Stimulated activated CD4-positive, alpha-beta T cell treated with anti-CD3 and anti-CD28 coated beads, Interleukin-1b, Interleukin-23, amount 100 ng/mL, for 1 hour (primary cell): ENCODE measurements at places on chromosomes 6 and 20.

- no peak for DNase-seq
Observed at GRCh38 chr20:63402181-63402859, 41.2 kb upstream of the CHRNA4 start.

- DNase-seq = no peak
Observed at GRCh38 chr6:93104195-93104817, 315.1 kb downstream of the EPHA7 start.

- no peak for DNase-seq
Observed at GRCh38 chr20:1944345-1945091, 49.3 kb downstream of the SIRPA start.

GRCh38 chr20:420166-420620 lies 12.1 kb downstream of the RBCK1 start:
- DNase-seq = no peak

DNA sequence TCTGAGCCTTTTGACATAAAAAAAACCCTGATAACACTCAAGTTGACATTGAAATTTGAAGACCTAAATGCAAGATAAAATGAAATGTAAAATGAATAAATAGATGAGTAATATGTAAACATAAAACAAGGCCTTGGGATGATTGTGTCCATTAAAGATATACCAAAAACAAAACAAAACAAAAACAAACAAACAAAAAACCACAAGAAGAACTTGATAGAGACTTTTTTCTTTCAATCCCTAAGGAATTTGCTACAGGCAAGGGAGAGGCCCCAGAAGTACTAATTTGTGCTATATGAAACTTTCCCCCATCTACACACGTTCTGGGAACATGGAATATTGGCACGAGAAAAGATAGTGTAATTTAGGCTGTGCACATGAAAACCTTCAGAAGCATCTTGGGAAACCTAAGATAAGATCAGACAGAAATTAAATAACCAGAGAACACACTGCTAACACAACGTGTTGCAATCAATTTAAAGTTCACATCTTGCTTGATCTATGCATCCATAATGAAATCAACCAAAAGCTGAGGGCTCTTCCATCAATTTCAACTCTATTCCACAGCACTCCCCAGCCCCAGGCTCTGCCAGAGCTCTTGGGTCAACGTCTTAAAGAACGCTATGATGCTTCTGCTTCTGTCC lies 201.1 kb upstream of the RREB1 start:
- DNase-seq = no peak

- no peak for DNase-seq
Observed at GRCh38 chr6:79064635-79065034, 13.4 kb downstream of the PHIP start.

- no peak for DNase-seq
Observed at GRCh38 chr6:73341335-73341734, 12.7 kb downstream of the DPPA5 start.

DNA sequence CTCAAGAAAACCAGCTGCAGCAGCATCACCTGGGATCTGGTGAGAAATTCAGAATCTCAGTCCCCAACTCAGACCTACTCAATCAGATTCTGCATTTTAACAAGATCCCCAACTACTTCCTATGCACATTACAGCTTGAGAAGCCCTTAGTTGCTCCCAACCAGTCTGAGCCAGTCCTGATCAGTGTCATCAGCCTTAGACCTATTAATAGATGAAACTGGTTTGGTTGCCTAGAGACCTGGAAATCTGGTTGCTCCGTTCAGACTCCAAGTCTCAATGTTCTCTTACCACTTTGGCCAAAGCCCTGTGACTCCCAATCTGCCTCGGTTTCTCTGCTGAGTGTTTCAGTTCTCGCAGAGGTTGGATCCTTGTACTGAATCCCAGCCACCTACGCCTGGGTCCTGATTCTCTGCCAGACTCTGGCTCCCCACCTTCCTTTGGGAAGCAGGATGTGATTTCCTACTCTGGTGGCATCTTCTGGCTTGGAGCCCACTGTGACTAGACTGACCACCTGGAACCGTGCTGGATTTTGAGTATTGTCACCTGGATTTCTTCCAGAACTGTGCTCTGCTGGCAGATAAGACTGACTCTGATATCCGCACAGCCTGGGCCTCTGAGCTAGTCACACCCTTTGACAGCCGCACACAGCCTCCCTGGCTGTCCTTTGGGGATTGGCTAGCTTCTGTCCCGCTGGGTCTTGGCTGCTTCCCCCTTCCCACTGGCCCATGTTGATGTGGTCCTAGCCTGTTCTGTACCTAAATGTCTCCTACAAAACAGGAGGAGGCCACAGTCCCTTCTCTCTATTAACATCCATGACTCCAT lies 20.3 kb upstream of the ATXN1 start:
- DNase-seq = no peak

GRCh38 chr6:104784884-104785283 lies 74.8 kb downstream of the HACE1 start:
- no peak for DNase-seq

DNA sequence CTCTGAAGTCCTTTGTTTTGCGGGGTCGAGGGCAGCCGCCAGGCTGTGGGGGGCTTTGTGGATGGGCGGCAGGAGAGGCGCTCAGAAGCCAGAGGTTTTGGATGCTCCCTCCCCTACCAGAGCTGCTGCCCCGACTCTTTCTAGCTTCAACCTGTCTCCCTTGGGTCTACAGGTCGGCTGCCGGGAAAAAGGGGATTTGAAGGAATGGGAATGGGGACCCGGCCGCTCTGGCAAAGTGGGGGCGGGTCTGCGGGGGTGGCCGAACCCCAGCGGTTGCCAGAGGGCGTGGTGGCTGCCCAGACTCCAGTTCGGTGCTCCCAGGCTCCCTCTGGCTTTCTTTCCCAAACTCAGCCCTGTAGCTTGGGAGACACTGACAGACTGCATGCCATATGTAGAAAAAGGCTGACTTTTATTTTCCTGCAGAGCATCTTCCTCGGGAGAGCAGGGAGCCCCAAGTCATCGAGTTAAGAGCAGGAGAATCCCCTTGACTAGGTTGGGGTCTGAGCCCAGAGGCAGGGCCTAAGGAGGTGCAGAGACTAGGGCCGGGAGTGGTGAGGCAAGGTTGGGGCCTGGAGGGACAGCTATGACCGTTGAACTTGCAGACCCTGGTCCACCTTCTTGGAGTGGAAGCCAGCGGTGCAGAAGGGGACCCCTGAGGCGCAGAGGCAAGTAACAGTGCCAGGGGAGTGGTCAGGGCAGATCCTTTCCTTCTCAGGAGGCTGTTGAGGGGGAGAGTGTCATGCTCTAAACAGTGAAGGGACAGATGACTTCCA lies 1.4 kb upstream of the PPP1R18 start:
- DNase-seq = no peak

DNA sequence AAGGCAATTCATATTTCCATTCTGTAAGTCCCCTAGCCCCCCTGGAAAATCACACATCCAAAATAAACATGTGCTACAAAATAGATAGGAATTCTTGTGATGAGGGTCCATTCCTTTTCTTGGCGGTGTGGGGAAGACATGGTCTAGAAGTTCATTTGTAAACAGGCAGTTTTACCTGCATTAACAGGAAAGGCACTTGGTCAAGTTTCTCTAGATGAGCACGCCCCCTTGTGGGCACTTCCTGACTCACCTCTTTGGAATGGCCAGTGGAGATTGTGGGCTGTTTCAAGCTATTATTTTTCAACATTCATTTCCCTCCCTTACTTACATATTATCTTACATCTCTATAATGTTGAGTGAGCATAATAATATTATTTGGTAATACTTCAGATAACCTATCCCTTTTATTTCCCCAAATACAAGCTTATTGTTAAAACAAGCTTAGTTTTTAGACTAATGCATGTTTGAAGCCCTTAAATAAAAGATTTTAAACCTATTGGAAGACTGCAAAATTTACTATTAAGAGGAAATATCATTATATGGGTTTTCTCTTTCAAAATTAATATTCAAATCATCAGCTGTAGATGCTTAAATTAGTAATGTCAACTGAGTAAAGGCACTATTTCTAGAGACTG lies 92.1 kb downstream of the TASP1 start:
- peak; percentile 14 for DNase-seq

GRCh38 chr6:84002226-84002625 lies 31.3 kb upstream of the MRAP2 start:
- no peak for DNase-seq

DNA sequence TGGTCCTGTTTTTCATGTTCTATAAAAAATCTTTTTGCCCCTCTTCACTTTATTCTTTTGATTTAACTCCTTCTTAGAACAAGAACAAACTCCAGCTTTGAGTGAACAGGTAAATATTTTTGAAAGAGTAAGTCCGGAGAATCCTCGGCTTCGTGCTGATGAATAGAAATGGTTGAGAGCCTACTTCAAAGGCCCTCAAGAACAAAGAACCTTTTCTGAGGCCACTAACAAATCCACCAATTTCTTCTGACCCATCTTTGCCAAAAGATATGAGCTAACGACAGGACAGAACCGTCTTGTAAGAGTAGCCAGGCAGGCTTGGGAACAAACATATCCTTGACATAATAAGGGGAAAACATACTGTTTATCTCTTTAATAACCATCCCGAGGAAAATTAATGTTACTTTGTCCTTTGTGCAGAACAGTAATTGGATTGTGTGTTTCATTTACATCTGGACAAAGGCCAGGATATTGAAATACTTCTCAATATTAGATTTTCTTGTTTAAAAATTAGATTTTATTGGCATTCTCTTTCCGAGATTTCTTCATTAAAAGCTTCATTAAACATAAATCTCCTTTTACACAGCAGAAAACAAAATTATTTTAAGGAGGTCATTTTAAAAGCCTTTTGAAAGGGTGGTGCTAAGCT lies 52.9 kb downstream of the NOX3 start:
- DNase-seq = no peak

DNA sequence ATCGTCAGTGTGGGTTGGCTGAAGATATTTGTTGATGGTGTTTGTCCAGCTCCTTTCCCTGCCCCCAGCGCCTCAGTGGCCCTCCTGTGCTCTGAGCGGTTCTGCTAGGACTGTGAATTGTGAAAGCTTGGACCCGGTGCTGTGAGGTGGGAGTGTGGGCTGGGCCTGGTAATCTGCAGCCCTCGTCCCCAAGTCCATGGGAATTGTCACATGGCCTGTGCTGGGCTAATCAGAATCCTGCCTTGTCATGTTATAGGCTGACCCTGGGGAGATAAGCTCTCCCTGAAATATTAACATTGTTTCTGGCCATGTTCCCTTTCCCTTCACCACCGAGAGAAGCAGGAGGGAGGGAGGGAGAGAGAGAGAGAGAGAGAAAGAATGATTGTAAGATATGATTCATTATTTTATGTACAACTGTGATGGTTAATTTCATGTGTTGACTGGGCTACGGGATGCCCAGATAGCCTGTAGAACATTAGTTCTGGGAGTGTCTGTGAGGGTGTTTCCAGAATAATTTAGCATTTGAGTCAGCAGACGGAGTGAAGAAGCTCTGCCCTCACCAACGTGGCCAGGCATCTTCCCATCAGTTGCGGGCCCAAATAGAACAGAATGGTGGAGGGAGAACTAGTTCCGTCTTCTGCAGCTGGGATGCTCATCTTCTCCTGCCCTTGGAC lies 62.4 kb downstream of the TFAP2C start:
- no peak for DNase-seq

GRCh38 chr6:97917369-97917768 lies 634.4 kb upstream of the MMS22L start:
- DNase-seq = no peak

DNA sequence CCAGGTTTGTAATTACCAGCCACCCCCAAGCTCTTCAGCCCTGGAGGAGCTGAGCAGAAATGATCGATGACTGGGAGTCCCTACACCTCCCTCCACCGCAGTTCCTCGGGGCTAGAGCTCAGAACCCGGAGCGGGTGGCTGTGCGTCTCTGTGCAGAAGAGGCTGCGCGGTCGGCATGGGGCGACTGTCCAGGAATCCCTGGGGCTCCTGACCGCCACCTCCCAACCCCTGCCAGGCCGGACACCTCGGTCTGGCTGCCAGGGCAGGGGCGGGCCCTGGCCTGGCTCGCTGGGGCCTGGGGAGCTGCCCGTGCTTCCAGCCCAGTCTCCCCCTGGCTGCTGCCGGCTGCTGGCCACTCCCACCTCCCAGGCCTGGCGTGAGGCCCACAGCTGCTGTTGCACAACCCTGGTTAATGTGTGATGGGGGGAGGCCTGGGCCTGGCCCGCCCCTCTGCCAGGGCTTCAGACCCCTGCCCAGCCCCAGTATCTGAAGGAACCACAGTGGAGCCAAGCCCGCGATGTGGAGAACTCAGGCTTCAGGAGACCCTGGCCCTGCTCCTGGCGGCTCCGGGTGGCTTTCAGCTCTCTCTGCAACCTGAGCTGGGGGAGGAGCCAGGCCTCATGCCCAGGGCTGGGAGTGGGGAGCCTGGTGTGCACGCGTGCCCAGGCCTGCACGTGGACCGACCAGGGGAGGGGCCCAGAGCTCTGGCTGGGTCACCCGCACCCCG lies 1.2 kb downstream of the SLC2A4RG start:
- DNase-seq = no peak

DNA sequence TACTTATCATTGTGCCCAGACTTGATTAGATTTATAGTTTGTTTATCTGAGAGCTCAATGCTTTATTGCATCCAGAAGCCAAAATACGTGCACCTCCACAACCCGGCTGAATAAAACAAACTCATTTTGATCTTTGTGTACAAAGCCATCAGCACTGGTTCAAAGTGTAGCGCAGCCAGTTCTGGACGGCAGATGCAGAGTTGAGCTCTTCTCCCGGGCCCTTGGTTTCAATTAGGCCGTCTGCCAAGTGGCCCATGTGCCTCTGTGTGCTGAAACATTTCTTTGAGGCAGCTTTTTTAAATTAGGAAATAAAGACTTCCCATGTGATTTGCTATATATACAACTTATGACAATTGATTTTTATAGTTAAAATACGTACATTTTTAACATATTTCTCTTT lies 96.2 kb upstream of the RSPO3 start:
- no peak for DNase-seq

GRCh38 chr20:48632017-48632824 lies 195.6 kb downstream of the PREX1 start:
- no peak for DNase-seq
